ENCODE measurements at places on chromosomes 12 and 14.

DNA sequence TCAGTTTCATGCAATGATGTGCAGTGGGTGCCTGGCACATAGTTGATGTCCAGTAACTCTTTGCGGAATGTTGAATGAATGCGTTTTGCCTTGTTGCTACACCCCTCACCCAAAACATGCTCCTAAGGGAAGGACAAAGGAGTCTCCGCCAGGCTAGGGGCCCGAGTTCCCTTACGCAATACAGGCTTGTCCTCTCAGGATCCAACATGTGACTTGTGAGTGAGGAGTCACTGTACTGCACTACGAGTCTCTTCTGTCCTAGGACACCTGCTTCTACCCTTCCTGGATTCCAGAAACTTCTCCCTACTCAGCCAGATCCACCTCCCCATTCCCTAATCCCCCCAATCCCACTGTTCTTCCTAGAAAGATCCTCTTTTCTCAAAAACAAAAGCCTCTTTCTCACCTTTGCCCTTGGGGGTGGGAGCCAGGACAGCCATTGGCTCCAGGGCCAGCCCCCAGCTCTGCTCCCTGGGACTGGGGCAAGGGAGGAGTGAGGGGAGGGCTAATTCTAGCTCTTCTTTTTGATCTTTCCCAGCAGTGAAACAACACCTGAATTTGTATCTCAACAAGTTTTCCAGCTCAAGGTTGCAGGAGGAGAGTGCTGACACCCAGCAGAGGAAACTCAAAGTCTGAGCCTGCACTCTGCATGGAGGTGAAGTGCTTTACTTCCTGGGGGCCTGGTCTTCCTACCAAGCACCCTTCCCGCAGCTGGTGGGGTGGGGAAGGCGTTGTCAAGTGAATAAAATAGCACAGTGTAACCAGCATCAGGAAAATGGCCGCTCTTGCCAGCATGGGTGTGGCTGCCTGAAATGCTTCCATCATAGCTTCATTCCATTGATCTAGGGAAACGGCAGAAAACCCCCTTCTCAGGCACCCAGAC, 3.4 kb upstream of the OTUB2 start:
- no peak for DNase-seq

- no peak for DNase-seq
These were observed 3.9 kb upstream of the FGF23 start for GRCh38 chr12:4383304-4383865.

DNA sequence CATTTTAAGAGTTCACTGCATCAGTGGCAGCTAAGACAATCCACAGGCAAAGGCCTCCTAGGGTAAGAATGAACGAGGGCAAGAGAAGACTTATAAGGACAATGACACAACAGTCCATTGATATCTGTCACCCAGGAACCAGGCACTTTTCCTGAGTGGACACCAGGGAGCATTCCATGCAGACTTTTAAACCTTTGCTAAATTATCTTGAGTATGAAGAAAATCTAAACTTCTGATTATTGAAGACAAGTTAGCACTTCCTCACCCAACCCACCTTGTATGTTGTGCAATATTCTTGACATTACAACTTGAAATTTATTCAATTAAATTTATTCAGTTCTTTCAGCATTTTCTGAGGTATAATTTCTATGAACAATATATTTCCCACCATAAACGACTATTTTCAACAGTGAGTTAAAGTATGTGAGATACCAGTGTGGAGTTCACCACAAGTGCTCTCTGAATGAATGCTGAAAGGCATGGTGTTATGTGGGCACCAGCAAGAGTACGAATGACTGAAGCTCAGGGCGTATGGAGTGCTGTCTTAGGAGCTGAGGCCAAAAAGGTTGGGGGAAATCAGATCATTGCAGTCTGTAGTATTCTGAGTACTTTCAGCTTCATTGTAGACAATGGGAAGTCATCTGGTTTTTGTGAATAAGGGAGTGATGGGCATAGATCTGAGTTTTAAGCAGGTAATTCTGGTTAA, 124.3 kb upstream of the LMNTD1 start:
- DNase-seq, result no peak

DNA sequence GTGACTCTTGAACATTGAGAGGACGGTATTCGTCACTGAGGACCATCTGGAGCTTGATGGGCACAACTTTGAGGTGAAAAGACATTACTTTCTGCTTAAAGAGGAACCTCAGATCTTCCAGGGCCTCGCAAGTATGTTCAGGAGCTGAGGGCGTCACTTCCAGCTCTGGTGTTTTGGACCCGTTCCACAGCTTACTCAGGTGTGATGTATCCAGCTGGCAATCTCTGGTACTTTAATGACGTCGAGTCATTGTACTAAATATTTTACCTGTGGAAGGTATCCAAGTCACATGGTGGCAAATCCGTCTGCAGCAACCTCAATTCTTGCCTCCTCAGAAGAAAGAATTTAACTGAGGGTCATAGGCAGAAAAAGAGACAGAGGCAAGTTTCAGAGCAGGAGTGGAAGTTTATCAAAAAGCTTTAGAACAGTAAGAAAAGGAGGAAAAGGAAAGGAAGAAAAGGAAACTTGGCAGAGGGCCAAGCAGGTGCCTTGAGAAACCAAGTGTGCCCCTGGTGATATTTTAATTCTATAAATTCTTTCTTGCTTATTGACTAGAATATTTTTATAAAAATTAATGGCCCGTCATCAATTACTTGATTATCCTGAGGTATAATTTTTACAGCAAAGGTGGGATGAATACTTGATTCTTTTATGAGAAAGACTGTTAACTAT, 250.6 kb downstream of the AEBP2 start:
- DNase-seq, result no peak

- no peak for DNase-seq
These were observed 6.5 kb downstream of the HIP1R start for GRCh38 chr12:122841544-122842321.

DNA sequence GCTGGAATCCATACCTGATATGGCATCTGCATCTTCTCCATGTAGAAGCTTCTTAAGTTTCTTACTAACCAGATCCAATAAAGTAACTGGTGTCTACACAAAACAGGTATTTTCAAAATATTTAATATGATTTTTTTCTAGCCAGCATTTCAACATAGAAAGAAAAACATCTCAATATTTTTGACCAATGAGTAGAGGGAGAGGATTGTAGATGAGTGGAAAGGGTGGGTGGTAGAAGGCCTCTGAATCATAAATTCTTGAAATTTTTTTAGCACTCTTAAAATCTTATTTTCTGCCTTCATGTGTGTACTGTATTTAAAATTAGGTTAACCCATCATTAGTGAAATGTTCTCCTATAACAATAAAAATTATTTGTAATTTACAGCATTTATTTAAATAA, 18.0 kb downstream of the DEPDC4 start:
- no peak for DNase-seq

DNA sequence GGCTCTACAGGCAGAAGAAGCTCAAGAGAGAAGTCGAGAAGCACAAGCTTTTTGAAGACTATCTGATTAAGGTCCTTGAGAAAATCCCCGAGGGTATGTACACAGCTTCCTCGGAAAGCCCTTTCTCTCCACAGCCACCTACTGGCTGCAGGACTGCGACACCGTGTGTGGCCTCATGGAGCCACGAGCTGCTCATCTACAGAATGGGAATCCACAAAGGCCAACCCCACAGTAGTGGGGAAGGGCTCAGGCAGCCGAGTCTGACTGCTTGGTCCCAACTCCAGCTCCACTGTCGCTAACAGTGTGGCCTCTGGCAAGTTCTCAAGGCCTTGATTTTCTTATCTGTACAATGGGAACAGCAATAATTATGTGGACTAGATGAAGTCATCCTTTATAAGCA, 2.5 kb downstream of the CCDC197 start:
- DNase-seq, result no peak

DNA sequence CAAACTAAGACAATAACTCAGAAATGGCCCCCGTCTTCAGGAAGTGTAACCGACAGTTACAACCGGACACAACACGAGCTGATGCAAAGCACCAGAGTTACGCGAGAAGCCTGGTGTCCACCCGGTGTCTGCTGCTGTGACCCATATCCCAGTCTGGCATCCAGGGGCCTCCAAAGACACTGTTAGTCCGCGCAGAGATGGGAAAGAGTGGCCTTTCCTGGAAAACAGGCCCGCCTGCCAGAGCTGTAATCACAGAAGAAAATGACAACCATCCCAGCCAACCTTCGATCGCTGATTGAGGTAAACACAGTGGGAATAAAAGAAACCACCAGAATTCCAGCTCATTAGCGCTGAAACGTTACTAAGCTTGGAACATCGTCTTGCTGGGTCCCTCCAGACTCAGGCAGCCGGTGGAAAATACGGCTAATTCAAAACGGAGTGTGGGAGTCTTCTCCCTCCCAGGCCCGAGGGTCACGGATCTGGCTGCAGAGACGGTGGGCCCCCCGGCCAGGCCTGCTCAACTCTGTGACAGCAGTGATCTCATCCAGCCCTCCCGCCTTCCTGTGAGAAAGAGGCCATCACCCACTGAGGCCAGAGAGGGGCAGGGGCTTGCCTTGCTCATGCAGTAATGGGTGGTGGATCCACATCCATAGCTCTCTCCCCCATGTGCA, 273.9 kb upstream of the RTL1 start:
- DNase-seq, result no peak

- DNase-seq, result no peak
These were observed 701.8 kb downstream of the TMTC2 start for GRCh38 chr12:83388551-83388950.

DNA sequence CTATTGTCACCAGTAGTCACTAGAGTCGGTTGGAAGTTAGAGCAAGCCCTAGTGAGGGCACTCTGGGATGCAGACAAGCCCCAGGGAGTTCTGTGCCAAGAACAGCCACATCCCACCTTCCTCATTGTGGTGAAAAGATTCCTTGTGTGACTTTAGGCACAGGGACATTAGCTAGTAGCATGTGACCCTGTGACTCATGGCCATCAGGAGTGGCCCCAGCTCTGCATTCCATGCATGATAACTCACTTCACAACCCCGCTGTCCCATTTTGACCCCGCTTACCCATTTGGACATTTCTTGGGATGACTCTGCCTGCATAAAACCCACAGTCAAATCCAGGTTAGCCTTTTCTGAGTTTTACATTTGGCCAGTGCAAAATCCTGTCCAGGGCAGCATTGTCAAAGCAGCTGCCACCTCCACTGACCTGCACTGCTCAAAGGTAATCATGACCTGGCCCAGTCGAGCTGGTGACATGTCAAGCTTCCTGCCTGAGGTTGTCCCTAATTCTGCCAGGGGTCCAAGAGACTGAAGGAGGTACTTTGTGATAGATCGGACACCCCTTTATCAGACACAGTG, 430.5 kb downstream of the DPF3 start:
- DNase-seq, result no peak

DNA sequence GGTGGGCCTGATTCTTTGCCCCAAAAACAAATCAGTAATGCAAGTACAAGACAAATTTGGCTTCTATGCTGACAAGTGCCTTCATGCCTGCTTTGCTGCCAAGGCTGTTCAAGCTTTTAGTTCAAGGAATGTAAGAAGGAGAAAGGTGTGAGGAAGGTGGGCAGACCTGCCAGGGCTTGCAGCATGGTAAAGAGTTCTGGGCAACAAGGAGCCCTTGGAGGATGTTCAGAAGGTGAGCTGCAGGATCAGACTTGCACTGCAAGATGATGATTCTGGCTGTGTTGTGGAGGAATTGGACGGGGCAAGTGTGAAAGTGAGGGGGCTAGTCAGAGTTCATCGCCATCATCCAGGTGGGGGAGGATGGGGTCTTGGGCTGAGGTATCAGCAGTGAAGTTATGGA, 167.9 kb downstream of the NUAK1 start:
- DNase-seq, result no peak

DNA sequence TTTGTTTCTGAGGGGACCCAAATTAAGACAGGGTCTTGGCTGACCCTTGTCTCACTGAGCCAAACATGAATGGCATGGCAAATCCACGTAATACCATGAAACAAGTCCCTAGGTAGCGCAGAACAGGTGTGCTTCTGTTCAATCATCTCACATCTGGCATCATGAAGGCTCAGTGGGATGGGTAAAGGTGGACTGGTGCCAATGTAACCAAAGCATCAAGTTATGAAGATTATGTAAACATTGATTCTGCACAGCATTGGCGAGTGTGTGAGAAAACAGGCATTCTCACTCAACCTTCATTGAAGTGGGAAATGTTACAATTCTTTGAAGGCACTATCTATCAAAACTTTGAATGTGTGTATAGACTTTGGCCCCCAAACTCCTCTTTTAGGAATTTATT, 41.9 kb downstream of the PTGER2 start:
- DNase-seq, result no peak

- no peak for DNase-seq
These were observed 1500.7 kb upstream of the FLRT2 start for GRCh38 chr14:84029246-84029645.

DNA sequence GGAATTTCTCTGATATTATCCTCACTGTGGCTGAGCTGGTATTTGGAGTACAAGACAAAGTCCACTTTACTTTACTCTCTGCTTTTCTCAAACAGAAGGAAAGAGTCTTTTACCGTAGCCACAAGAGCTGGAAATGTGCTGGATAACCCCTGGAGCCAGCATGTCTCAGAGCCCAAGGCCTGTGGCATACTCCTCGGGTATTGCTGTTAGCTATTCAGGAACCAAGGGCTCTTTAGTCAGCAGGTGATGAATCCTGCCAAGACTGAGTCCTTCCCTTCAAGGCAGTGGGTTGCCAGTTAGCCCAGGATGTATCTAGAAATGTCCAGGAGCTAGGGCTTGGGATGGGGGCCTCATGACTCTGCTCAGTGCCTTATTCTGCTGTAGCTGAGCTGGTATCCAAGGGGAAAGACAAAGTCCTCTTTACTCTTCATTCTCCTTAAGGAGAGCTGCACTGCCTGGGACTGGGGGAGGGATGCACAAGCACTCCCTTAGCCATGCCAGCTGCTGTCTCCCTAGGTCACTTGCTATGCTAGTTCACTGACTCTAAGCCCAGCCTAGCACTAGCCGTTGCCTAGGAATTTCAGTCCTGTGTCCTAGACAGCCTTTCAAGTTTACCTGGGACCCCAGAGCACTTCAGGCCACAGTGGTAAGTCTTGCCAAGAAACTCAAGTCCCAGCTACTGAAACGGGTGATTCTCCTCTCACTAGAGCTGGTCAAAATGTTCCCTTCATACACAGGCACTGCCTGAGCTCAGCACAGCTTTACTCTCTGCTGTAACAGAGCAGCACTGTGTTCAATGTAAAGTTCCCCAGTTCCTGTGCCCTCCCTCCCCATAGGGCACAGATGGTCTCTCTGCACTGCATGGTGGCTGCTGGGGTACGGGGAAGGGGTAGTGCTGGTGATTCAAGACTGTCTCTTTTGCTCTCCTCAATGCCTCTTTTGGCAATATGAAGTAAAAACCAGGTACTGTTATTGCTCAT, 136.4 kb downstream of the SLC35F4 start:
- DNase-seq, result no peak

DNA sequence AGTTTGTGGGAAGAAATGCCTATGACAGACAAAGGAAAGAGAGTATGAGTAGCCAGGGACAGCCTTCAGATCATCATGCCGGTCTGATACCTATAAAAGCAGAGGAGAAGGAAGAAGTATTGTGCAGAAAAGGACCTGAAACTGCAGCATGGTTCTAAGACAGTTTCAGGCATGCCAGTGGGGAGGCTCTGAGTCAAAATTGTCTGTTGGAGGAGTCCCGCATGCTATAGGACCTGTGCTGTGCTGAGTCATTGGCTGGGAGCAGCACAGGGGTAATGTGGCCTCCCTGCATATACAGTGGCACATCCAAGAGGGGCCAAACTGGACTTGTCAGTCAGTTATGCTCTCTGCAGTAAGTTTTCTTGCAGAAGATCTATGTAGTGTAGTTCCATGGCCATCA, 40.7 kb downstream of the NEUROD4 start:
- peak; percentile 56 for DNase-seq

Data from activated T-cell treated with anti-CD3 and anti-CD28 coated beads, Interleukin-2, amount 50 U/mL, for 48 hours (primary cell).